ENCODE measurements at places on chromosomes 7 and 10. TPM values are rescaled to one million over a fixed set of nuclear protein-coding genes. Genes with fewer than 3 reads are reported as not detected.

GRCh38 chr7:125490167-125490566 lies 560.5 kb upstream of the POT1 start:
- no peak for DNase-seq

DNA sequence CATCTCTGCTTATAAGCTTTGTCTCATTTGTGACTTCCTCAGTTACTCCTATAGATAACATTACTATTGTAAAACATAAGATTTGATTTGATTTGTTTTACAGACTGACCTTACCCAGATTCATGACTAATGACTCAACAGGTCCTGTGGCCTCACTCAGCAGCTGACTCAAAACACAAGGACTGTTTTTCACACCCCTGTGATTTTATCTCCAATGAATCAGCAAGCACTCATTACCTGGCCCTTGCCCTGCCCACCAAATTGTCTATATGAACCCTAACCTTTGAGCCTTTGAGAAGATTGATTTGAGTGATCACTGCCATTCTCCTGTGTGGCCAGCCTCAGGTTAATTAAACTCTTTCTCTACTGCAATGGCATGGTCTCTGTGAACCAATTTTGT lies 1064.6 kb upstream of the LRRTM3 start:
- no peak for DNase-seq

DNA sequence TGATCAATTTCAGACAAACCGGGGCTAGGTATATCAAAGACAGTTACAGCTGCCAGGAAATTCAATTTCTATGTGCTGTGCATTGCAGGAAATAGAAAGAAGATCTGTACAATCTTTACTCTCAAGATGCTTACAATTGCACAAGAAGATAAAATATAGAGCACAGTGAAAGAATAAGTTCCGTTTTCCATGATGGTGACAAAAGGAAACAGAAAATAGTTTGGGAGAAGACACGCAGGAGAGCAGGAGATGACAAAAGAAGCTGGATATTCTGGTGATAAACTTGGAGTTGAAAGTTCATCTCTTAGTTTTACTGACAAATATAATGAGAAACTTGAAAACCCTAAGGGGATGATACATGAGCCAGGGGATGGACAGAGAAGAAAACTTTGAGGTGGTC lies 646.0 kb downstream of the PARD3 start:
- DNase-seq, result no peak

- DNase-seq, result no peak
Measured at GRCh38 chr10:124166431-124167125, 73.2 kb upstream of the CHST15 start.

- DNase-seq, result no peak
Measured at GRCh38 chr7:44374007-44374763, 48.8 kb upstream of the CAMK2B start.

- DNase-seq, result peak; percentile 42
Measured at GRCh38 chr10:4498711-4499251, 327.2 kb upstream of the AKR1E2 start.

GRCh38 chr7:120645966-120646365 lies 212.0 kb downstream of the TSPAN12 start:
- DNase-seq, result no peak

GRCh38 chr10:132886211-132887099 lies 55.9 kb downstream of the CFAP46 start:
- no peak for DNase-seq

- DNase-seq, result no peak
Measured at GRCh38 chr10:33478675-33479125, 144.2 kb upstream of the NRP1 start.

GRCh38 chr10:109851616-109852474 lies 71.5 kb downstream of the XPNPEP1 start:
- DNase-seq, result no peak

DNA sequence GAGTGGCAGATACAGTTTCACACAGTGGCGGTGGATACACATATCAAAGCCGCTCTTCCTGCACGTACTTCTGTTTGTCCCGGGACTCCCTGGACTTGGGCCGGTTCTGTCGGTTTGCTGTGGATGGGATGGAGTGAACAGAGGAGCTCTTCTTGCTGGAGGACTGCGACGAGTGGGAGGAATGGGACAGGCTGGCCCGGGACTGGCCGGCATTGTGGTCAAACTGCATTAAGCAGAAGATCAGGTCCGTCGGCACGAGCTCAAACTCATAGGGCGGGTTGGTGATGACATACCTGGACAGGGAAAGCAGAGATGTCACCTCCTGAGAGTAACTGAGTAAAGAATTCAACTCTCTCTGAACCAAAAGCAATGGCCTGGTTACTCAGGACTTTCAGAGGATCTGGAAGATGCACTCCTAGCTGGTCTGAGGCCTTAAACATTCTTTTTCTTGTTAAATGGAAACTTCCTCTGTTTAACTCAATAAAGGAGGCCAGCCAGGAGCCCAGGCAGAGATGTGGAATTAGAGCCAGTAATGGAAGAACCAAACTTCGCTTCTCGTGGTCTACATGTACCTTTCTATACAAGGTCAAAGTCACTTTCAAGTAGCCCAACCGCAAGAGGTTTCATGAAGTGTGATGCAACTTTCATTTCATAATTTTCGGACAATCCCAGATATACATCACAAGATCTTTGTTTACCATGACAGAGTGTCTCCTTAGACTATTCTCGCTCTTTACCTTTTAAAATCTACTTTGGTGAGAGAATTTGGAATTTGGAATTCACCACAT lies 750.2 kb downstream of the KCNMA1 start:
- DNase-seq, result no peak

DNA sequence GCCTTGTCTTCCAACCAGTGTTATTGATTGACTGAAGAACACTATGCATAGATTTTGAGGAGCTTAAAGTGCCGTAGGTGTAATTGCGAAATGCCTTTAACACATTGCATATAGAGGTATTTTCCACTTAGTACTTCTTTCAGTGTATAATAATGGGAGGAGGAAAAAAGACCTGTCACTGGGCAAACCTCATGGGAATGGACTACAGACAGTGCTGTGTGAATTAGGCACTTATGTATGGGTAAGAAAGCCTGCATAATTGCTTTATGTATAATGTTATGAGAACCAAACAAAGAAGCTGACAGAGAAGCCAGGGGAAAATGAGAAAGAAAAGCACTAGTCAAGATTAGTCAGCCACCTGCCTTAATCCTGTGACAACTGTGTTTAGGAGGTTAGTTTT lies 12.4 kb upstream of the SCRN1 start:
- no peak for DNase-seq

GRCh38 chr7:46930366-46930765 lies 651.5 kb downstream of the TNS3 start:
- peak; percentile 91 for DNase-seq

DNA sequence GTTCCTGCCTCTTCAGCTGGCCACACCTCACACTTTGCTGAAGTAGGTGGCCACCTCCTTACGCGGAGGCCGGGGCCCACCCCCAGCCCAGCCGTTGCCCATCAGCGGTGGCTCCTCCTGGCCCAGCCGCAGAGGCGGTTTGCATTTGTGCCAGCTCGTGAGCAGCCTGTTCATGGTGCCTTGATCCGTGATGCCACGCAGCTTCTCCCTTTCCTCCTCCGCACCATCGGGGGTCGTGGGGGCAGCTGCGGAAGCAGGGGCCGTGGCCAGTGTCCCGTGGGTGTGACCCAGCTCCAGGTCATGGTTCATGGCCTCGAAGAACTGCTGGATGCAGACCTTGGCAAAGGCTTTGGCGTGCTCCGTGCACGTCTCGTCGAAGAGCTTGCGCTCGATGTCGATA lies 3.1 kb upstream of the CALHM2 start:
- no peak for DNase-seq

DNA sequence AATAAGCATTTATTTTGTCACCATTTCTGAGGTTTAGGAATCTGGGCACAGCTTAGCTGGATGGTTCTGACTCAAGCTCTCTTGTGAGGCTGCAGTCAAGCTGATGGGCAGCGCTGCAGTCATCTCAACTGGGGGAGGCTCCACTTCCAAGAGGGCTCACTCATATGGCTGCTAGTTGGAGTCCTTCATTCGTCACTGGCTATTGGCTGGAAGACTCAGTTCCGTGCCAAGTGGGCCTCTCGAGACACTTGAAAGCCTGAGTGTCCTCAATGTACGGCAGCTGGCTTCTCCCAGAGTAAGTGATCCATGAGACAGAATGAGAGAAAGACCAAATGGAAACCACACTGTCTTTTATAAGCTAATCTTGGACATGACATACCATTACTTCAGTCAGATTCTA lies 21.6 kb upstream of the COL13A1 start:
- DNase-seq, result no peak

- no peak for DNase-seq
Measured at GRCh38 chr10:100468978-100469377, 6.2 kb downstream of the WNT8B start.

- no peak for DNase-seq
Measured at GRCh38 chr10:90964781-90965465, 44.0 kb upstream of the ANKRD1 start.

DNA sequence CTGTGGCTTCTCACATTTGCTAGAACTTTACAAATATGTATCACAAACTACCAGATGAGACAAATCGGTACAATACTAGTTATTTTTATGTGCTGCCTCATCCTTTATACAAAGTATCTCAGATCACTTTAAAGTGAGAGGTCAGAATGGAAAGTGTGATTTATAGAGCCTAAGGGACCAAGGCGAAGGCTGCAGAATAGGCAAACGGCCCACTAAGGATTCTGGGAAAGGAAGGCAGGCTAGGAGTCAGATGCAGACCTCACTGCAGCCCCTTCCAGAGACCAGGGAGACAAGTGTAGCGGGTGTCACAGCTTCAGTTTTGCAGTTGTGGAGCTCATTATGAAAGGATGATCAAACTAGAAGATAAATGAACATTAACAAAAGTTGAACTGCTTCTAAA lies 190.6 kb downstream of the HIBADH start:
- no peak for DNase-seq

The CTNNA3 gene
- 1.1 TPM for total RNA-seq

The CFAP70 gene
- total RNA-seq, result 4.1 TPM

The SPDYE5 gene
- not detected for total RNA-seq

The ABCA13 gene
- total RNA-seq, result not detected

The ABCC2 gene
- total RNA-seq, result 0.72 TPM

The TFR2 gene
- total RNA-seq, result 0.33 TPM

The MYL7 gene
- not detected for total RNA-seq

The SFXN4 gene
- total RNA-seq, result 24.4 TPM

The GIMAP1 gene
- not detected for total RNA-seq

The MSRB2 gene
- 26.3 TPM for total RNA-seq

The IMMP2L gene
- total RNA-seq, result 1.5 TPM

The MRPS33 gene
- total RNA-seq, result 49.7 TPM

The FXYD4 gene
- total RNA-seq, result not detected

All from MG63 (cell line).